ENCODE measurements at places on chromosomes 6 and 20. TPM values are rescaled to one million over a fixed set of nuclear protein-coding genes. Genes with fewer than 3 reads are reported as not detected.

Gene GMNN
- 37.0 TPM for polyA plus RNA-seq

Gene HLA-DPA1
- 13.7 TPM for polyA plus RNA-seq

Gene TOX2
- polyA plus RNA-seq = 15.4 TPM

Gene SYNDIG1
- polyA plus RNA-seq = 46.4 TPM

Gene GSS
- 44.3 TPM for polyA plus RNA-seq

Gene PERP
- 5.7 TPM for polyA plus RNA-seq

Measured in spinal cord (tissue), 10 donors.